AG04449 (cell line): ENCODE measurements at places on chromosomes 12 and 14.
A peak's percentile ranks its signal among the peaks of the same experiment; 100 is the strongest.

DNA sequence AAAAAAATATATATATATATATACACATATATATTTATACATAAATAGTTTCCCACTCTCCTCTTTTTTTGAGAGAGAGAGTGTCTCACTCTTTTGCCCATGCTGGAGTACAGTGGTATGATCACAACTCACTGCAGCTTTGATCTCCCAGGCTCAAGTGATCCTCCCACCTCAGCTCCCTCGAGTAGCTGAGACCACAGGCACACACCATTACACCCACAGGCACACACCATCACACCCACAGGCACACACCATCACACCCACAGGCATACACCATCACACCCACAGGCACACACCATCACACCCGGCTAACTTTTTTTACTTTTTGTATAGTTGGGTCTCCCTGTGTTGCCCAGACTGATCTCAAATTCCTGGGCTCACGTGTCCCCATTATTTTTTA is 14.1 kb upstream of the GAPDH start:
- no peak for DNase-seq

GRCh38 chr14:33560718-33561431 is 390.0 kb downstream of the EGLN3 start:
- no peak for DNase-seq

- no peak for DNase-seq
Measured at GRCh38 chr14:55535516-55536203, 44.3 kb upstream of the KTN1 start.

GRCh38 chr12:111202237-111202915 is 166.5 kb downstream of the PHETA1 start:
- DNase-seq, result no peak

DNA sequence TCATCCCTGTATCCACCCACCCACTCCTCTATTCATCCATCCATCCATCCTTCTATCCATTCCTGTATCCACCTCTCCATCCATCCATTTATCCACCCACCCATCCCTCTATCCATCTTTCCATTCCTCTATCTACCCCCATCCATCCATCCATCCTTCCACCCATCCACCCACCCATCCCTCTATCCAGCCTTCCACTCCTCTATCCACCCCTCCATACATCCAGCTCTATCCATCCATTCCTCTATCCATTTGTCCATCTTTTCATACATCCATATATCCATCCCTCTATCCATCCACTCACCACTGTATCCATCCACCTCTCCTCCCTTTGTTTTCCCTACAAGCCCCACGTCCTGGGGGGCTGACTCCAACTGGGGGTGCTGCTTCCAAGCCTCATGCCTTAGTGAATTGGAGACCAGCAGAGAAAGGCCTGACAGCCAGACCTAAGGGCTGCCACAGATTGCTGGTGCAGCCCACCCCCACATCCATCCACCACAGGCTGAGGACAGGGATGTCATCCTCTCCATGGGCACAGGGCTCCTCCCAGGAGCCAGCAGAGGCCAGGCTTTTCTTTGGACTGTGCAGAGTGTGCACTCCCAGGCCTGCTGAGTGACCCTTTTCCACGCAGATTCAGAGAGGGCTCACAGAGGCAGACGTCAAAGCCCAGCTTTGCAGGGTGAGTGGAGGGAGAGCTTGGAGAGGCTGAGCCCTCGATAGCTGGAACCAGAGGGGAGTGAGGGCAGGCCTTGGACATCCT is 18.9 kb upstream of the GPR132 start:
- DNase-seq, result no peak

DNA sequence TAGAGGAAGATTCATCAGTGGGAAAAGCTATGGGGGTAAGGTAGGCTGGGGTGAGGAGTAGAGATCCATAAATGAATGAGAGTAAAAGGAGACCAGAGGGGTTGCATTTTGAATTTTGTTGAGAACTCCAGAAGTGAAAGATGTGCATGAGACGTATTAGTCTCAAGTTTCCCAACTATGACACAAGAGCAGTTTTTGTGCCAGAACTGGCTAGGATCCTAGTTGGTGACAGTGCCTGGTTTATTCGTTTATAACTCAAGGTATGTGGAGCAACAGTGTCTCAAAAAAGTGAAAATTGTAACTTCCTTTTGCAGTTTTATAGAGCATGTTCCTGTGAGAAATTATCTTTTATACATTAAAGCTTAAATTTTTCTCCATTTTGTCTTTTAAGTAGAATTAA is 377.0 kb downstream of the NPAS3 start:
- DNase-seq, result no peak

DNA sequence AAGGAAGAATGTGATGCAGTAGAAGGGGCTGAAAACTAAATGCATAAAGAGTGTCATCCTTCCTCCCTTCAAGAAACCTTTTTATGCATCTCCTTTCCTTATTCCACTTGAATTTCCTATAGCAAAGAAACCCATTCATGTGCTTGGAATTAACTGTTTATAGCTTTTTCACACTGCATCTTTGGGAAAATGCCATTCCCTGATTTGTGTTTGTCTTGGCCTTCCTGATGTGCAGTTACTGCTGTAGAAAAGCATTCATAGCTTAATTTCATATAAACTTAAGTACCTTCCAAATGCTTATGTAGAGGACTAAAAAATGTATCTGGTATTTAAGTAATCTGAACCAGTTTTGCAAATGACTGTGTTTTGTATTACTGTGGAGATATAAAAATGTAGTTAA is 61.8 kb downstream of the SDR9C7 start:
- peak; percentile 29 for DNase-seq
